GM23248 (cell line): ENCODE measurements at places on chromosomes 13 and 19. TPM values are rescaled to one million over a fixed set of nuclear protein-coding genes. Genes with fewer than 3 reads are reported as not detected.

The CAPS gene
- total RNA-seq, result 5.1 and 16.1 TPM in 2 replicates

The MBD3L2 gene
- total RNA-seq, result not detected in 2 replicates

The KCNC3 gene
- under 0.01 and 0.13 TPM in 2 replicates for total RNA-seq

The MISP gene
- total RNA-seq, result not detected in 2 replicates

DNA sequence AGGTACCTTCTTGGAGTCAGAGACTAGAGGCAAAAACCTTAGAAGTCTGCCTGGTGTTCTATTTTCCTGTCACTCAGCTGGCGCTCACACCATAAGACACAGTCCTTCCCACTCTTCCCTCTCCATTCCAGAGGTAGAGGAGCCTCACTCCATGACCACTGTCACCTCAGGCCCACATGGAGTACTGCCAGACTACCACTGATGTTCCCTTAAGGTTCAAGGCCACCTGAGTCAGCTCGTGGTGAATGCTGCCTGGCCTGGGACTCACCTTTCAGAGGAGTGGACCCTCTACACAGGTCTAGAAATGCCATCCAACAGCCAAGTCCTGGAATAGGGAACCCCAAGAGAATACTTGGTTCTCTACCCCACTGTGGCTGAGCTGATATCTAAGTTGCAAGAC lies 29.9 kb downstream of the RGCC start:
- no peak for DNase-seq

- no peak for DNase-seq
Observed at GRCh38 chr13:112261924-112262323, 114.2 kb upstream of the SPACA7 start.
